ENCODE measurements at places on chromosomes 3 and 15. TPM values are rescaled to one million over a fixed set of nuclear protein-coding genes. Genes with fewer than 3 reads are reported as not detected.
A peak's percentile ranks its signal among the peaks of the same experiment; 100 is the strongest.

GRCh38 chr3:5191555-5192304 is 4.2 kb downstream of the EDEM1 start:
- no peak for DNase-seq

DNA sequence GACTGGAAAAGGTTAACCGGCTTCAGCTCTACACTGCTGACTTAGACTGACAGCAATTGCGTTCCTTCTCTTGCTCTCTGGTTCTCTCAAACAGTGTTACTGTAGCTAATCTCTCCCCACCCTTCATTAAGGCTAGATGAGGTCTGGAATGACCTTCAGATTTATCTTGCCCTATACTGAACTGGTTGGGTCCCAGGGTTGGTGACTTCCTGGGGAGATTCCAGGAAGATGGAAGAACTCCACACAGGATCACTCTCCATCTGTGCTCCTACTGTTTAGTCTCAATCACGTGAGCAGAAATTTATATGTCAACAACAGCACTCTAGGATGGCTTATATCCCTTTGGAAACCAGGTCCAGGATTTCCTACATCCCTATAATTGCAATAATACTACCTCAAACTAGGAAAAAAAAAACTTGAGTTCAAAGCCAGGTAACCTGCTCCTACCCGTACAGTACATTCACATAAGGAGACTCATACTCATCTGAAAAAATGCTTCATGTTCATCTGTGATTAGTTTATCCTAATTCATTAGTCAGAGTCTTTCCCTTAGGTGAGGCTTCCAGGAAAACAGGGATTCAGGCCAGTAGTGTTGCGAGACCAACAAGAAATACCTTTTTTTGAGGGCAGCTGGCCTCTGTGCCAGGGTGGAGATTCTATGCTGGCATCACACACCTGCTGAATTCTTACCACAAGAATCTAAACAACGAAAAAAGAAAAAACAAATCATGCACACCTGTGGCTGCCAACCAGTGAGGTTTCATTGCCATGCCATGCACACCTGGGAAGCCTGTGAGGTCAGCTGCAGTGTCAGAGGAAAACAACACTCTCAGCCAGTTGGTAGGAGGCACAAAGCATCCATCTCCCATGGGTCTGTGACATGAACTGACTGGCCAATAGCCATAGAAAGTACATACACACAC is 297.3 kb downstream of the MECOM start:
- DNase-seq, result no peak

GRCh38 chr15:58258501-58259292 is 120.5 kb downstream of the AQP9 start:
- DNase-seq, result no peak

- no peak for DNase-seq
Measured at GRCh38 chr3:45659661-45660566, 29.3 kb upstream of the SACM1L start.

GRCh38 chr3:141294848-141295247 is 63.2 kb downstream of the PXYLP1 start:
- no peak for DNase-seq

GRCh38 chr3:146274833-146275232 is 23.9 kb upstream of the PLSCR4 start:
- peak; percentile 96 for DNase-seq

GRCh38 chr15:40506964-40507571 is 36.3 kb downstream of the CHST14 start:
- DNase-seq, result peak; percentile 57

- DNase-seq, result no peak
Measured at GRCh38 chr3:26118165-26118564, 328.3 kb downstream of the OXSM start.

- DNase-seq, result no peak
Measured at GRCh38 chr15:46880791-46881190, 836.5 kb upstream of the SEMA6D start.

DNA sequence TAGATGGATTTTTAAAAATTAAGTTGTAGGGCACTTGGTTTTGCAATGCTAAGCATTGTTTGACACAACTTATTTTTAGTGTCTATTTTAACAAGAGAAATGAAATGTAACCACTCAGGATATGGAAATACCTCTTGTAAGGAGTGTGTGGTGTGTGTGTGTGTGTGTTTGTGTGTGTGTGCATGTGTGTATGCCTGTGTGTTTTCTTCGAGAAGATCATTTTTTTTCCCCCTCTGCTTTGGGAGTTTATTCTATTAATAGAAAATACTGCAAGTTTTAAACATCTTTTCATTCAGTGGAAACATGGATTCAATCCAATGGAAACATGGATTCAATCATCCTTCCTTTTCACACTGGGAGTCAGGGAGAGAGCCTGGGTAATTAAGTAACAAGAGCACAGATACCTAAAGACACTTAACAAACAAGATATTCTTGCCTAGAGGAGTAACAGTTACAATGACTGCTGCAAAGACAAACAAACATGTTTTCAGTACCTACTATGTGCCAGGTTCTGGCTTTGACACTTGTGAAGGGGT is 567.2 kb upstream of the TBL1XR1 start:
- peak; percentile 85 for DNase-seq

DNA sequence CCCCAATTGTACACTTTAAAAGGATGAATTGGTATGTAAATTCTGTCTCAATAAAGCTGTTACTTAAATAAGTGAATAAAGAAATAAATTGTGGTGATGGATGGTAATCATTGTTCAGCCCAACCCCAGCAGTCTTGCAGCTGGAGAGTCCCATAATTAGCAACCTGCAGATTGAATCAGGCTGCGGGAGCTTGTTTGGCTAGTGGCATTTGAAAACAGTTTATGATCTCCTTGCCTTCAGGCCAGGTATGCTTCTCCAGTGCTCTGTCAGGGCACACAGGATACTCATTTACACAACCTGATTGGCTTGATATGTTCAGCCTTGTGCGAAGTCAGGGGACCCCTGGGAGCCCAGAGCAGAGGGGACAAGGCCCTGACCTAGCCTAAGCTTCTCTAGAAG is 16.5 kb upstream of the TSEN2 start:
- DNase-seq, result no peak

The ADAMTS17 gene
- 4.0 TPM for polyA plus RNA-seq

The CAPN3 gene
- 495 TPM for polyA plus RNA-seq

The THRB gene
- polyA plus RNA-seq, result 1.1 TPM

The OR5K2 gene
- not detected for polyA plus RNA-seq

The SAMMSON gene
- polyA plus RNA-seq, result not detected
